Lung (tissue), 17 donors: ENCODE measurements at places on chromosomes 1 and 21. TPM values are rescaled to one million over a fixed set of nuclear protein-coding genes. Genes with fewer than 3 reads are reported as not detected.
A peak's percentile ranks its signal among the peaks of the same experiment; 100 is the strongest.

DNA sequence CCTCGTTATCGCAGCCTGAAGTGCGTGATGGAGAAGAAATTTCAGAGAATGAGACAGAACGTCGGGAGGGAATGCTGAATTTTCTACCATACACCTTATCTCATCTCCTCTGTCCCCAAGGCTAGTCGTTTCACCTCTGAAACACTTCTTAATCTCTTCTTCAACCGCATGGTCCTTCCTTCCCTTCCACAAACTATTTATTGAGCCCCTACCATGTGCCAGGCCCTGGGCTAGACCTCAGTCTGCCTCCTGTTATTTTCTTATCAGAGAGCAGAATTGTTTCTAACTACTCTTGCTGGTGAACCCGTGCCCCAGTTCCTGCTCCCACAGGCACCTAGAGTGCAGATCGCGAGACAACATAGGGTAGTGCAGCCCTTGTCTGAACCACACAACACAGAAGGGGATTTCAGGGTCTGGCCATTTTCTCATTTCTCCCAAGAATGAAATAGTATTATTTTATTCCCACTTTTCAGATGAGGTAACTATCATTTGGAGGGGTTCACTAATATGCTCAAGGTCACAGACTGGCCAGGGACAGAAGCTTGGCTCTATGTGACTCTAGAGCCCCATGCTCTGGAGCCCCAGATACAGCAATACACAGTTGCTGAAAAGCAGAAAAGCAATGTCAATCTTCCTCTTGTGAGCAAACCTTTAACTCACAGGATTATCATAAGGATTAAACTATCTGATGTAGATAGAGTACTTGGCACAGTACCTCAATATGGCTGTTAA, 598 bp upstream of the ADIPOR1 start:
- H3K4me3 ChIP-seq: peak overlapping the region; percentile 64
- no peaks in the 10 kb centered on the region for H3K36me3 ChIP-seq
- H3K4me1 ChIP-seq: peaks cover 19% of the 10 kb centered on the region
- H3K27me3 ChIP-seq: no peaks in the 10 kb centered on the region

- H3K27ac ChIP-seq: no peak overlapping the region
- H3K4me1 ChIP-seq: no peaks in the 10 kb centered on the region
- H3K36me3 ChIP-seq: peaks cover 9% of the 10 kb centered on the region
- DNase-seq: no peak
- H3K4me3 ChIP-seq: no peak overlapping the region
Observed at GRCh38 chr1:22889213-22889827, 83.3 kb downstream of the LACTBL1 start.

DNA sequence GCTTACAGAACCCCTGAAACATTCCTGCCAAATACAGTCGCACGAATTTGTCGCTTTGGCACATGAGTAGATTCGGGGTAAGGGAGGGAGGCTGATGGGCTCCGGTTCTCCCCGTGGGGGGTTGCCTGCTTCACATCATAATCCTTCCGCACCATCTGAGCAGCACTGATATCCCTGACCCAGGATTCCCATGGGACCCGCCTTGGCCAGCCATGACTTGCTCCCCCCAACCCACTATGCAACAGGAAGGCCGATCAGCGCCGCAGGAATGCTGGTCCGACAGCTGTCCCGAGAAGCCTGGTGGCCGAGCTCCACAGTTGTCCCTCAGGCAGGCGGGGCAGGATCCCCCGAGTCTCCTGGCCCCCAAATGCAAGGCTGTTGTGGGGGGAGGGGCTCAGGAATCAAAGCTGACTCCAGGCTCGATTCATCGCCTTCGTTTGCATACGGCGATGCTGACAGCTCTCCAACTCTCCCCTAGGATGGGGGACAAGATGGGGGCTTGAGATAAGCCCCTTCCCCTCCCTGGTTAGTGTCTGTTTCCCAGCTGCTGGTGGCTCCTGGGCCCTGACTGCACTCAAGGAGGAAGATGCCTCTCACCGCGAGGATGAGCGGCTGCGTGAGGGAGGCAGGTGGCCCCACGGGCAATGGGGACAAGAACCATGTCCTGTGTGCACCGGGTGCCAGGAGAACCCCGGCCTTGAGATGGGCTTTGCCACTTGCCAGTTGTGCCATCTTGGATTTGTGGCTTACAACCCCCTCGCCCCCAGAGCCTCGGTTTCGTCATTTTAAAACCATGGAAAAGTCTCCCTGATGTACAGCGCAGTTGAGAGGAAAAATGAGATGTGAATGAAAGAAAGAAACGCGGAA, 9.3 kb downstream of the DRAXIN start:
- H3K4me1 ChIP-seq: peaks cover 8% of the 10 kb centered on the region
- no peaks in the 10 kb centered on the region for H3K36me3 ChIP-seq
- H3K27me3 ChIP-seq: no peaks in the 10 kb centered on the region
- no peak overlapping the region for H3K4me3 ChIP-seq
- DNase-seq: peak; percentile 47
- no peak overlapping the region for H3K27ac ChIP-seq

DNA sequence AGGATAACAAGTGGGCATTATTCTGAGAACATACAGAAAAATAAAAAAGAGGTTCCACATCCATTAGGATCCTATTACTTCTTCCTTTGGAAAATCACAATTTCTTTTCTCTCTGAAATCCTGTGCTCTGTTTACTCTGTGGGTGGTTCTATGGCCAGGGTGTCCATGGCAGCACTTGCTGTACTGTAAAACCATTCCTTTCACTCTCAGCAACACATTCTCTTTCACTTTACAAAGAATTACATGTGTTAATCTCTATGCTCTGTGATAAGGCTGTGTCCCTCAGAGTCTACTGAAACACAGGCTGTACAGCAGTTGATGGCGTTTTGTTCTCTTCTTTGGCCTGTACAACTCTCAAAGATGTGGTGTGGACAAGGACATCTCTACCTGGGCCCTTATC, 524.1 kb downstream of the PTBP2 start:
- no peak for DNase-seq
- H3K27ac ChIP-seq: no peak overlapping the region
- no peaks in the 10 kb centered on the region for H3K36me3 ChIP-seq
- H3K4me3 ChIP-seq: no peak overlapping the region
- no peaks in the 10 kb centered on the region for H3K4me1 ChIP-seq

GRCh38 chr1:66436378-66437135, 97.4 kb upstream of the SGIP1 start:
- H3K27me3 ChIP-seq: no peaks in the 10 kb centered on the region
- H3K4me1 ChIP-seq: no peaks in the 10 kb centered on the region
- H3K4me3 ChIP-seq: no peak overlapping the region
- no peak overlapping the region for H3K27ac ChIP-seq
- H3K36me3 ChIP-seq: no peaks in the 10 kb centered on the region

DNA sequence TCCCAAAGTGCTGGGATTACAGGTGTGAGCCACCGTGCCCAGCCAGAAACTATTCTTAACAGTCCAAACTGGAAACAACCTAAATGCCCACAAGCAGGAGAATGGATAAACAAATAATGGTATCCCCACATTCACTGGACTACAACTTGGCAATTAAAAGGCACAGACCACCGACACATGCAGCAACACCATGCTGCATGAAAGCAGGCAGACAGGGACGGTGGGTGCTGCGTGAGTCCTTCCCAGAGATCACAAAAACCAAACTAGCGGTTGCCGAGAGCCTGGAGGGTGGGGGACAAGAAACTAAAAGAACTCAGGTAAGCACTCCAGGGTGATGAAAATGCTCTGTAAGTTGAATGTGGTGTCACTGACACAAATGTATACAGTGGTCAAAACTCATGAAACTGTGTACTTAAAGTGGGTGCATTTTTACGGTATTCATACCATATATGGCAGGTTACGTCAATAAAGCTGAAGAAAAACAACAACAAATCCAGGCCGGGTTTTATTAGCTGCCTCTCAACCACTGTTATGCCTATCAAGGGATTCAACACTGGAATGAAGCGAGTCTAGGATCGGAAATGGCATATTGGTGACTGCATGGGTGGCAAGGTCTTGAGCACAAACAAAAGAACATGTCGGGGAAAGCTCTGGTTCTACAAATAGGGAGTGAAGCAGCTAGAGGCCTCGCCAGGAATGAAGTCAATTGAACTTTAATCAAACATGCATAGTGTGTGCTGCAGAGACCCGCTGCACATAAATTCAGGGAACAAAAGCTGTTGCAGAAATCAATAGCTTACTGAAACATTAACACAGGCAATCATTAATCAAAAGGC, 52.4 kb downstream of the SLC45A1 start:
- no peaks in the 10 kb centered on the region for H3K27me3 ChIP-seq
- peak overlapping the region; percentile 94 for H3K27ac ChIP-seq
- peak; percentile 47 for DNase-seq
- H3K36me3 ChIP-seq: peaks cover 8% of the 10 kb centered on the region
- H3K4me1 ChIP-seq: peaks cover 39% of the 10 kb centered on the region

- peak; percentile 31 for DNase-seq
- no peaks in the 10 kb centered on the region for H3K36me3 ChIP-seq
- no peaks in the 10 kb centered on the region for H3K27me3 ChIP-seq
- H3K27ac ChIP-seq: no peak overlapping the region
- H3K4me1 ChIP-seq: no peaks in the 10 kb centered on the region
Observed at GRCh38 chr21:25790122-25790877, 55.5 kb downstream of the GABPA start.

FCRL5 gene
- total RNA-seq: 5.9 TPM

LRRC53 gene
- total RNA-seq: not detected

HIVEP3 gene
- total RNA-seq: 14.7 TPM
